Fibroblast of upper back skin (primary cell): ENCODE measurements at places on chromosomes 2 and 18.

DNA sequence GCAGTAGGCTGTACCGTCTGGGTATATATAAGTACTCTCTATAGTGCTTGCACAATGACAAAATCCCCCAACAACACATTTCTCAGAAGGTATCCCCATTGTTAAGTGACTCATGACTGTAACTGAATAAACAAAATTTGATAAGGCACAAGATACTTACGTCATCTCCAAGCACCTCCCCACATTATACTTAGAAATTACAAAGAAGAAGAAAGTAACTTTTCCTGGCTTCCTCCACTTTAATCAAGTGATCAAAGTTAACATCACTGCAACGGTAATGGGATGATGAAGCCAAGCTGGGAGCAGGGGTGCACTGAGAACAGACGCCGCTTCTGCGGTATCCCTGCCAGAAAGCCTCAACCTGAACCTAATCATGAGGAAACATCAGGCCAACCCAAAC, 9.7 kb downstream of the TNS1 start:
- no peak for DNase-seq

DNA sequence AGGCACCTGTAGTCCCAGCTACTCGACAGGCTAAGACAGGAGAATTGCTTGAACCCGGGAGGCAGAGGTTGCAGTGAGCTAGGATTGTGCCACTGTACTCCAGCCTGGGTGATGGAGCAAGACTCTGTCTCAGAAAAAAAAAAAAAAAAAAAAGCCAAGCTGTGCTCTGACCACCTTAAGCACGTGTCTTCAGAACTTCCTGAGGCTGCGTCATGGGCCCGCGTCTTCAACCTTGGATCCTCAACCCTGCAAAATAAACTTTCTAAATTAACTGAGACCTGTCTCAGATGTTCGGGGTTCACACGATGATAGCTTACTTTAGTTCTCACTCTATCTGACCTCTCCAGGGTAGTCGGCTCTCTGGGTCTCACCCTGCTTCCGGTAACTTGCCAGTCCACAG, 65.8 kb upstream of the CABLES1 start:
- DNase-seq = no peak

DNA sequence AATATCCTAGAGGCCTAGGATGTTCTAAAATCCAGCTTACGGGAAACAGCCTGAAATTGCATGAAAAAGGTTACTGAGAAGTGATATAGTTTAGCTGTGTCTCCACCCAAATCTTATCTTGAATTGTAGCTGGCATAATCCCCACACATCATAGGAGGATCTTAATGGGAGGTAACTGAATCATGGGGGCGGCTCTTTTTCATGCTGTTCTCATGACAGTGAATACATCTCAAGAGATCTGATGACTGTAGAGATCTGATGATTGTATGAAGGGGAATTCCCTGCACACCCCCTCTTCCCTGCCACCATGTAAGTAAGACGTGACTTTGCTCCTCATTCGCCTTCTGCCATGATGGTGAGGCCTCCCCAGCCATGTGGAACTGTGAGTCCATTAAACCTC, 385.6 kb upstream of the ID2 start:
- DNase-seq = no peak

DNA sequence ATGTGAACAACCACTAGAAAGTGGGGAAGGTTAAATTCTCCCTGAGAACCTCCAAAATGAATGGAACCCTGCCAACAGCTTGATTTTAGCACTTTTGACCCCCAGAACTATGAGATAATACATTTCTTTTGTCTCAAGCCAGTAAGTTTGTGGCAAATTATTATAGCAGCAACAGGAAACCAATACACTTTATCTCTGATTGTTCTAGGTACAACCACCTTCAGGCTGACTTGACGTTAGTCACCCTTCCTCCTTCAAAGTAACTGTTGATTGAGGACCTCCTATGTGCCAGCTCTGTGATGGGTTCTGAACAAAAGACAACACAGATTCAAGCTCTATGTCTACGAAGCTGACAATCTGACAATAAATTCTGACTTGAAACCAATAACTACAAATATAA, 318.9 kb downstream of the NCKAP5 start:
- no peak for DNase-seq

DNA sequence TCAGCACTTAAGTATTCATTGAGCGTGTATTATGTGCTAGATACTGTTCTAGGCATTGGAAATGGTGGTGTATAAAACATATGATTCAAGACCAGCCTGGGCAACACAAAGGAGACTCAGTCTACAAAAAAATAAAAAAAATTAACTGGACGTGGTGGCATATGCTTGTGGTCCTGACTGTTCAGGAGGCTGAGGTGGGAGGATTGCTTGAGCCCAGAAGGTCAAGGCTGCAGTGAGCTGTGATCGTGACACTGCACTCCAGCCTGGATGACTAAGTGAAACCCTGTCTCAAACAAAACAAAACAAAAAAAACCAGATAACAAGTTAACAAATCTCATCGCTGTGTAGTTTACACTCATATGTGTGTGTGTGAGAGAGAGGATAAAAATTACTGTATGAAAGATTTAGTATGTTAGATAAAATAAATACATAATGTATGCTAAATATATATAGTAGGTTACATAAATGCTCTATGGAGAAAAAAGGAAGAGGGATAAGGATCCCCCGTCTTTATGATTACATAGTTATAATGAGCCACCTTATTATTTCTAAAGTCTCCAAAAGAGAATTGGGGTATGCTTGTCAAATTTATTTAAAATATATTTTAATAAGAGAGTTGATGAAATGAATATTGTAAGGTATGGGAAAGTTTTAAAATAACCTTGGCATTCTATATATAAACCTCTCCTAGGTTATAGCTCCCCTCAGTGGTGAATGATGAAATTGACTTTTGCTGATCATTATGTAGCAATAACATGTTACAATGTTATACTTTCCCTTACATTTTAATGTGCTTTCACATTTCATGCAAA, 69.2 kb downstream of the EHBP1 start:
- peak; percentile 57 for DNase-seq

DNA sequence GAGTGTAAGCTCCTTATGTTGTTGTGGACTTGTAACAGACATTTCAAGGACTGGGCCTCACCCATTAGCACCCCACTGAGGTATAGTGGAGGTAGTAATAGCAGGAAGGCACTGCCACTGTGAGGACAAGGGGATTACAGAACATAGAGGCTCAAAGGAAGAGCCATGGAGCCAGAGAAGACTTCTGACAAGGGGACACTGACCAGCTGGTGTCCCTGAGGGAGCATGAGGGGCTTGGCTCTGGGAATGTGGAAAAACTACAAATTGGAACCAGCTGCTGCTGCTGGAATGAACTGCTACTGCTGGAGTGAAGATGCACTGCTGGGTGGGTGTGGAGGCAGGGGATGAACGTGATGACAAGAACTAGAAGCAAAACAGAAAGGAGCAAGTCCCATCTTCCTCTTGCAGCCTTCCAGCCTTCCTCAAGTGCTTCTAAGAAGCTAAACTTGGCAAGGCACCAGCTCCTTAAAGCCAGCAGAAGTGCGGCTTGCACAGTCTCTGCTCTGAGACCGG, 167.3 kb upstream of the NOSTRIN start:
- peak; percentile 81 for DNase-seq

DNA sequence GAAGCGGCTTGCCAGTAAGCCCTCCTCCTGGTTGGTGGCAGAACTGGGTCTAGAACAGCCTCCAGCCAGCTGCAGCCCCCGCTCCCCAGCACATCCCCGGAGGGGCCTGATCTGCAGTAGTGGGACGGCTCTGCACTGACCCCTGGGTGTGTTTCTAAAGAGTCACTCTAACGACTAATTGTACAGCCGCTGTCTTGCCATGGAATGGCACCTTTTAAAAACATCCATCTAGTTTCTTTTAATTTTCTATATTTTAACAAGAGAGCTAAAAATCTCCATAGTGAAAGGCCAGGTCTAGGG, 82.0 kb downstream of the MTCL1 start:
- DNase-seq = no peak

DNA sequence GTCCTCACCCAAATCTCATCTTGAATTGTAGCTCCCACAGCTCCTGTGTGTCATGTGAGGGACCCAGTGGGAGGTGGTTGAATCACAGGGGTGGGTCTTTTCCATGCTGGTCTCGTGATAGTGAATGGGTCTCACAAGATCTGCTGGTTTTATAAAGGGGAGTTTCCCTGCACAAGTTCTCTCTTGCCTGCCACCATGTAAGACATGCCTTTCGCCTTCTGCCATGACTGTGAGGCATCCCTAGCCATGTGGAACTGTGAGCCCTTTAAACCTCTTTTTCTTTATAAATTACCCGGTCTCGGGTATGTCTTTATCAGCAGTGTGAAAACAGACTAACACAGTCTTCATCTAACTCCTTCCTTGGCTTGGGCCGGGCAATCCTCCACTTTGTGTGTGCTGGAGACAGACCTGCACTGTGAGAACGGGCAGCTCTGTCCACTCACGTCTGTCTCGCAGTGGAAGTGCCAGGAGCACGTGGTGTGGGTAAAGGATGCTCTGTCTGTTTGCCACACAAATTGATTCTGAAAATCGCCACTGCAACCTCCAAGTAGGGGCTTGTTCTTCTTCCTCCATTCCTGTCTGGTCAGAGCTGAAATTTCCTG, 47.6 kb upstream of the OTOS start:
- no peak for DNase-seq

DNA sequence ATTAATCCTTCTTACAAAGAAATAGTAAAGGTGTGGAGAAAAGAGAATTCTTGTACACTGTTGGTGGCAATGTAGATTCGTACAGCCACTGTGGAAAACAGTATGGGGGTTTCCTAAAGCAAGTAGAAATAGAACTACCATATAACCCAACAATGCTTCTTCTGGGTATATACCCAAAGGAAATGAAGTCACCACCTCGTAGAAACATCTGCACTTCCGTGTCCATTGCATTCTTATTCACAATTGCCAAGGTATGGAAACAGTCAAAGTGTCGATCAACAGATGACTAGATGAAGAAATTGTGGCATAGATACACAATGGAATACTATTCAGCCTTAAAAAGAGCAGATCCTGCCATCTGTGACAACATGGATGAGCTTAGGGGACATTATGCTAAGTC, 93.4 kb upstream of the TGIF1 start:
- no peak for DNase-seq

DNA sequence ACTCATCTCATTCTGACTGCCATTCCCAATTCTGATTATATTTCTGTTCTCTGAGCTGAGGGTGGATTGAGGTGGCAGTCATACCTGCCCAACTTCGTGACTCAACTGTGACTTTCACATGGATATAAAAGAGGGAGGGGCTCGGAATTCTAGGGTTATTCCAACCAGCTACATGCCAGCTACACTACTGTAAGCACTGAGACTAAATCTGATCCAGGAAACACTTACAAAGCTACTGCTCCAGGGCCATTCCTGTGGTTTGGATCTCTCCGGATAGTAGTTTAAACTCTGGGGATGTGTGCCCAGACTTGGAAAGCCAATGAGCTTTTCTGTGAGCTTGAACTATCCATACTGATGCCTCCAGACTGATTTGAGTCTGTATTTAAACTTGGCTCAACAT, 7.9 kb downstream of the MAP2 start:
- DNase-seq = peak; percentile 62

GRCh38 chr2:132424526-132425121, 8.0 kb downstream of the GPR39 start:
- DNase-seq = peak; percentile 38

- DNase-seq = no peak
These were observed 206.5 kb upstream of the AGAP1 start for GRCh38 chr2:235287375-235287733.

- no peak for DNase-seq
These were observed 35.7 kb downstream of the GCG start for GRCh38 chr2:162116352-162116751.

DNA sequence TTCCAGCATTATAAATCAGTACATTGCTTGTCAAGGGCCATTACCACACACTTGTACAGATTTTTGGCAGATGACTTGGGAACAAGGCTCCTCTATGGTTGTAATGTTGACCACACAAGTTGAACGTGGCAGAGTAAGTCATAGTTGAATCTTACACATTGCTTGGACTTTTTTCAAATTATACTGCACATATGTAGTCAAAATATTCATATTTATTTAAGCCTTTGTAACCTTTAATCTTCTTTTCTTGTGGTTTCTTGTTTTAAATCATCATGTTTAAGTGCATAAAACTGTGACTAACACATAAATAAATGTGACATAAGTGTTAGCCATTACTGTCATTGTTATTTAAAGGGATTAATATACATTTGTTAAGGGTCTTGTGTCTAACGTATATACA, 52.1 kb upstream of the EPB41L5 start:
- DNase-seq = peak; percentile 91

DNA sequence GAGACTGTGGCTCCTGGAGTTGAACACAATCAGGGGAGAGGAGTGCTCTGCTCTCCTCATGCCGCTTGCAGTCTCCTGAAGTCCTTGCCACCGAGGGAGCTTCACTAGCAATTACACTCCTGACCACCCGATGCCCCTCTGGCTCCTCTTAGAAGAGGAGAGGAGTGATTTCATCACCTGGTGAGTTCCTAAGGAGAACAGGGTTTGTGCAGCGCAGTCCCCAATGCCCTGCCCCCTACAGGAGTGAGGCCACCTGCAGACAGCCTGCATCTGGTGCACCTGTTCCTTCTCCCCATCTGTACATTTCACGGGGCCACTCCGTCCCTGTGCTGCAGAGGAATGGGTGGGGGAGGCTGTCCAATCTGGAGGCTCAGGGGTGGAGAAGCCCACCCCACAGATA, 267.2 kb downstream of the HRH4 start:
- DNase-seq = no peak

DNA sequence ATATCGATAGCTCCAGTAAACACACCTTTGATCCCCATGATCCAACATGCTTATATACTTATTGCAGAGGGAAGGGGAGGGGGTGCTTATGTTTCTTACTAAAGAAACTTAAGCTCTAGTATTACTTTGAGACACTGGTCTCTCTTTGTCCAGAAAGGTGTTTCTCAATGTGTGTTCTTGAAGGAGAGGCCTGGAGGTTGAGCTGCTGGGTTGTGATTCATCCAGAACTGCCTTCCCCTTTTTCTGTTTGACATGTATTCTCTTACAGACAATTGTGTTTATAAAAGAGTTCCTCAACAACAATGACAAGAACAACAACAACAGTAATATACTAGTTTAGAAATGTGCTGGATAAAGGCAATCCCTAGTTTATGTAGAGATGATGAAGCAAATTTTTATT, 516.0 kb upstream of the FAM98A start:
- DNase-seq = no peak

GRCh38 chr2:46377666-46378560, 80.7 kb downstream of the EPAS1 start:
- DNase-seq = no peak

DNA sequence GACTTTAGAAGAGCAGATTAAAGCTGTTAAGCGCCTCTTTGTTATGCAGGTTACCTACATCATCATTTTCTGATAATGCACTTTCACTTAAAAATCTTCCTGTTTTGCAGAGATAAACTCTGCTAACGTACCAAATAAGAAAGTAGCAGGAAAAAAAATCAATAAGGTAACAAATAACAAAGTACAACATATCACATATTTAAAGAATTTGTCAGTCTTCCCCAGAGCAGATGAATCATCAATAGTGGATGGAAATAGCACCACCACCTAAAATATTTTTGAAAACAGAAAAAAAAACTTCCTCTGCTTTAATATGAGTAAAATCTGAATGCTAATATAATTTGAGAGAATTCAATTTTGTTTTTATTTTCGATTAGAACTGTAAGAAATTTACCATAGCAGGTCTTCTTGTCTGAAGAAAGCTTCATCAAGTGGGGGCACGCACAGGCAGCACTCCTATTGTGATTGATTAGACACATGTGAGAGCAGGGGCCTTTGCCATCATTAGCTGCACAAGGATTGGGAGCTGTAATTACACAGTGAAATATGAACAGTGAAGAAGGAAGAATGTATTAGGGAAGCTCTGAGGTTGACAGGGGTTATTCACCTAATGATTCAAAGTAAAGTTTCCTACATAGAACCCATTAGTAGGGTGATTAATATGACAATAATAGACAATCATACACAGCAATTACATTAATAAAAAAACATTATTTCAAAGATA, 1279.4 kb downstream of the LRP1B start:
- DNase-seq = peak; percentile 8
